Large intestine (tissue), 12 donors: ENCODE measurements at places on chromosomes 2 and 18.

- DNase-seq, result no peak
These were observed 184.3 kb downstream of the MCFD2 start for GRCh38 chr2:46731280-46731679.

DNA sequence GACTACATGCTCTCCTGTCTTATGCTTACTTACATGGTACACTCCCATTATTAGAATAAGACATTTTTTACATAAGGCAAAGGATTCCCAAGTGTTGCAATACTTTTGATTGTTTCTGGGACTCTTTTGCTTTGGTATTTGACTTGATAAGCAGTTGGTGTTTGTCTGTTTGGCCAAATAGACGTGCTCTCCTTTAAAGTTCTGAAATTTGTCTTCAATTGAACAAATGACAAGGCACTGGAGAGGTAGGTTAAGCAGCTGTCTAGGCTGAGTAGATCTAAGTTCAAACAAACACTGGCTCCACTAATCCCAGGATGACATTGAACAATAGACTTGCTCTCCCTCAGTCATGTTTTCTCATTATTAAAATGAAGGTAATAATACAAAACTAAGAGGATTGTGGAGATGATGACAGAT, 430.5 kb downstream of the STK39 start:
- no peak for DNase-seq

- no peak for DNase-seq
These were observed 129.3 kb downstream of the PRKCE start for GRCh38 chr2:45780541-45781463.

DNA sequence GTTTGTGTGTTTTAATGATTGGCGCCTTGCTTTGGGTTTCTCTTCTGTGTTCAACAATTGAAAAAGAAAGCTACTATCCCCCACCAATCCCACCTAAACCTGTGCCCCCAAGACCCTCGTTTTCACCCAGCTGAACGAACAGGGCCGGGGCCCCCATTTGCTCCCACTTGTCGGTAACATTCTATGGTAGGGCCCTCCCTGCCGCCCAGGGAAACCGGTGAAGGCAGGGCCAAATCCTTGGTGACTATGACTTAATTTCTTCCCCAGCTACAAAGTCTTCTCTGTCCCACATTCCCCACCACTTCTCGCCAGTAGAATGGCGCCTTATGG, 598 bp upstream of the SNRNP200 start:
- DNase-seq, result no peak

DNA sequence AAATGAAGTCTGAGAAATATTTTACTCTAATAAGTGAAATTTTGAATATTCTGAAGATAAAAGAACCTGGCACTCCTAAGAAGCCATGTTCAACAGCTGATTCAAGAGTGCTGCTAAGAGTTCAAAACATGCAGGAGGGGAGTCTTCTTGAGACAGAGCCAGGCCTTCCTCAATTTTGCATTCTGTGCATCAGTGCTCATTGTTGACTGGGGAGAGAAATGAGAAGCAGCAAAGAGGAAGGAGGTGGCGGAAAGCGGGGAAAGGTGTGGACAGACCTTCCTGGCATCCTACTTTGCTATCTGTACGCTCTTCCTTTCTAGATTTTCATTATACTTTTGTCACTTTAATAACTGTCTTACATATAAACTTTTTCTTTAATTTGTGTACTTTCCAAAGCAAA, 29.7 kb upstream of the TXNDC2 start:
- DNase-seq, result no peak

- no peak for DNase-seq
These were observed 137.7 kb upstream of the TACR1 start for GRCh38 chr2:75337016-75337415.

DNA sequence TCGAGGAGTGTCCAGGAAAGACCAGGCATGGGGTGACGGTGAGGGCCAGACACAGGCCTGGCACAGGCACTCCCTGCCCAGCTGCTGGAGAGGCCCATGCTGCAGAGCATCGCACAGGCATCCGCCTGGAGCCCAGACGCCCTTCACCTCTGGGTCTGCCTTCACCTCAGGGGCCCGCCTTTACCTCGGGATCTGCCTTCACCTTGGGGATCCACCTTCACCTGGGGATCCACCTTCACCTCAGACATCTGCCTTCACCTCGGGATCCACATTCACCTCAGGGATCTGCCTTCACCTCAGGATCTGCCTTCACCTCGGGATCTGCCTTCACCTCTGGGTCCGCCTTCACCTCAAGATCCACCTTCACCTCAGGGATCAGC, 7.7 kb downstream of the KIF1A start:
- no peak for DNase-seq

DNA sequence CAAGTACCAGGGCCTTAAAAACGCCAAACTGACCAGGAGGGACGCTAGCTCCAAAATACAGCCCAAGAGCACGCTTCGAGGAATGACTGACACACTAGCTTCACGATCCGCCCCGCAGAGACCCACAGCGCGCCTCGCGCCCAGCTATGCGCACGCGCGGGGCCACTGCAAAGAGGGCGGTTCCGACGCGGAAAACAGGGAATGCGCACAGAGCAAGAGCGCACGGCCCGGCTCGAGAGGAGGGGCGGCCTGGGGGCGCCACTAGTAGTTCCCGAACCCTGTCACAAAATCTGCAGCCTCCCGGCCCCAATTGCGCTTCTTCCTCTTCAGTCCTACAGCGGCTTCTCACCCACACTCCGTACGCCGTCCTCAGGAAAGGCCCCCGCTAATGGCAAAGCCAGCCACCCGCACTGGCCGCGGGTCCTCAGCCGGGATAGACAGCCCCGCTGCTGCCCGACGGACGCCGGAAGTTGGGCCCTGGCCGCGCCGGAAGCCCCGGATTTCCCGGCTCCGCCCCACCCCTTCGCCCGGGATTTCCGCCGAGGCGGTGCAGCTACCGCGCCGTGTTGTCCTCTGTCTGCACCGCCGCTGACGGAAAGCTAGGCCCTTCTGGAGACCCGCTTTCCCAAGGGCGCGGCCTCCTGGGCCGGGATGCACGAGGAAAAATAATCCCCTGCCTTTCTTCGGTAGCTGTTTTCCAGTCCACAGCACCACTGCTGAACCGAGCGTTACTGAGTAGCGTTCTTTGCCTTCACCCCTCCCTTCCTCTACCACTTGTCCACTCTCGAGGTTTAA, at the start of gene HDHD2:
TSS of gene HDHD2 (minus strand) at position 472 of the 795 bp plus-strand sequence. CDS start 14,061 bp downstream, outside the sequence.
- peak; percentile 86 for DNase-seq

GRCh38 chr2:207459990-207460757, 69.6 kb upstream of the CREB1 start:
- no peak for DNase-seq

DNA sequence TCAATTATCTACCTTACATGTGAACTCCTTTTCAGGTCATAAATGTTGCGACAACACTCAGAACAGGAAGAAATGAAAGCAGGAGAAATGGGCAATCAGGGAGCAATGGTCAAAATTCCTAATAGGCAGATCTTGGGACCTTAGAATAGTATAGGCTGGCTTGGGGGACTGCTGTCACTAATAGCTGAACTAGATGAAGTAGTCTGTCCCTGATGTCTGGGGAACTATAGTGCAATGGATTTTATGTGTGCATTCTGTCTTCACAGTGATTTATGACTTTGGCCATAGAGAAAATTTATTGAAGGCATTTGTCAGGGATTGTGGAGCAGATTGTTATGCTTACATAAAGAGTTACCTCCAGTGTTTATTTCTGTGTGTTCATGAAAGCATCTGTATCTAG, 6.1 kb upstream of the DPP10 start:
- no peak for DNase-seq

- DNase-seq, result no peak
These were observed 46.7 kb downstream of the TMEM185B start for GRCh38 chr2:120176526-120176925.

DNA sequence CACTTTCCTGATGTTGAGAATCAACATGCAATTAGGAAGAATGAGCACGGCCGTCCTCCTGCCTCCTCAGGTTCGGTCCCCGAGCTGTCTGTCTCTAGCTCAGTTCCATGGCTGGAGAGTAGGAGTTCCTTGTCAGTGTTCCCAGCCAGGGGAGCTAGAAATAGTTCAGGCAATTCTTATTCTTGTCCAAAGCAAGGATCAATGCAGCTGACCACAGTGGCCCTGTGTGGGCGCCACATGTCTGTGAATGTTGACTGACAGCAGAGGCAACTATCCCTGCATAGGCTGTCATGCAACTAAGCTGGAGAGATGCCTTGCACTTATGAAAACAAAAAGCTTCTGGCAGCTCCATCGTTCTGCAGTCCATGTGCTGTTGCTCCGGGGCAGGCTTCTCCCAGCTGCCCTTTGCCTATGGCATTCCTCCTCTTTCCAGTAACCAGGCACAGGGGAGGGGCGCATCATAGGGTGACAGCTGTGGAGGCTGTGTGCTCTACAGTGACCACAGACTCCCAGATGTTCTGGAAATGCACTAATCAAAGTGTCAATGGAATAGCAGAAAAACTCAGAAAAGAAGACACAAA, 58.7 kb downstream of the PDCL3 start:
- DNase-seq, result no peak

- DNase-seq, result no peak
These were observed 33.1 kb downstream of the ATOH8 start for GRCh38 chr2:85786865-85787264.

DNA sequence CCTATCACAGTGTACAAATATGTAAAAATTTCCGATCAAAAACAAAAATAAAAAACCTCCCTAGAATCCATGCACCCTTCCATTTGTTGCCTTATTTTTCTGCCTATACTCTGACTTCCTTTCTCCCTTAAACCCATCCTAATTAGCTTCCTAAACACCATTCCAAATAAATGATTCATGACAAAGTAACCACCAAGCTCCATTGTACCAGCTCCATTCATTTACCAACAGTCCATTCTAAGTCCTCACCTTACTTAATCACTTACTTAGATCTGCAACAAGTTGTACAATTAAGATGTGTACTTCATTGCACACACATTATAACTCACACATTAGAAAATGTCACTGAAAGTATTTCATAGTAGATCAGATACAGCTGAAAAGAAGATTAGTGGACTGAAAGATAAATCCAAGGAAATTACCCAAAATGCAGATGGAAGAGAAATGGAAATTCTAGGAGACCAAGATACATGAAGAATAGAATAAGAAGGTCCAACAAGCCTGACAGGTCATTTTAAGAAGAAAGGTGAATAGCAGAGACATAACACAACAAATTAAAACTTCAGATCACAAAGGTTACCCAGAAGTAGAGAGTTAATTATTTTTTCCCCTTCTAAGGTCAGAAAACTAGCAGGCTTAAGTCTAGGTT, 154.6 kb downstream of the DYM start:
- no peak for DNase-seq

GRCh38 chr2:100269889-100270288, 52.4 kb downstream of the LONRF2 start:
- peak; percentile 36 for DNase-seq

DNA sequence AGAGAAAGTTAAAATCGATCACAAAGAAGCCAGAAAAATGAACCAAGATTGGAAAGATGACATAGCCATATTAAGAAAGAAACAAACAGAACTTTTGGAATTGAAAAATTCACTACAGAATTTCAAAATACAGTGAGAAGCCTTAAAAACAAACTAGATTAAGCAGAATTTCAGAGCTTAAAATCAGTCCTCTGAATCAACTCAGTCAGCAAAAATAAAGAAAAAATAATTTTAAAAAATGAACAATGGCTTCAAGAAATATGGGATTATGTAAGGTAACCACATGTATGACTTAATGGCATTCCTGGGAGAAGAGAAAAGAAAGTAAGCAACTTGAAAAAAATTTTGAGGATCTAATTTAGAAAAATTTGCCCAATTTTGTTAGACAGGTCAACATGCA, 696.2 kb downstream of the TSN start:
- DNase-seq, result no peak

DNA sequence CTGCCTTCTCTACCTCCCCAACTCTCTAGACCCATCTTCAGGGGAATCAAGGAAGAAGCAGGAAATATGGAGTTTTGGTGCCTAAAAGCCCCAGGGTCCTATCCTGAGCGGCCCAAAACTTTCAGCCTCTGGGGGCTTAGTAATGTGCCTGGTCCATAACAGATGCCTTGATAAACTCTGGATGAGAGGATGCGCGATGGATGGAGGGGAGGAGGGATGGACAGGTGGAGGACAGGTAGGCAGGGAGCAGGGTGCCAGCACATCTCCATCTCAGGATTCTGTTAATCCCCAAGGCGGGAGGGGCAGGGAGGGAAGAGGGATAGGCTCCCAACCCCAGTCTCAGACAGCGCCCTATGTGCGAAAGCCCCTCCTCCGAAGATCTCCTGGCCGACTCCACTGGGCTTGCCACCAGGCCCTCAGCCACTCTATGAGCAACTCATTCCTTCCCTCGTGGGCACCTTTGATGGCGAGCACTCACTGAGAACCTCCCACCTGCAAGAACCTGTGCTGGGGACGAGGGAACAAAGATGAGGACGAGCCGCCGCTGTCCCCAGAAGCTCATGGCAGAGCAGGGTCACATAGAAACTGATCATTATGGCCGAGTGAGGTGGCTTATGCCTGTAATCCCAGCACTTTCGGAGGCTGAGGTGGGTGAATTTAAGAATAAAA, 23.1 kb downstream of the HS1BP3 start:
- DNase-seq, result no peak

- peak; percentile 13 for DNase-seq
These were observed 92.8 kb downstream of the MARCHF4 start for GRCh38 chr2:216279459-216279858.

DNA sequence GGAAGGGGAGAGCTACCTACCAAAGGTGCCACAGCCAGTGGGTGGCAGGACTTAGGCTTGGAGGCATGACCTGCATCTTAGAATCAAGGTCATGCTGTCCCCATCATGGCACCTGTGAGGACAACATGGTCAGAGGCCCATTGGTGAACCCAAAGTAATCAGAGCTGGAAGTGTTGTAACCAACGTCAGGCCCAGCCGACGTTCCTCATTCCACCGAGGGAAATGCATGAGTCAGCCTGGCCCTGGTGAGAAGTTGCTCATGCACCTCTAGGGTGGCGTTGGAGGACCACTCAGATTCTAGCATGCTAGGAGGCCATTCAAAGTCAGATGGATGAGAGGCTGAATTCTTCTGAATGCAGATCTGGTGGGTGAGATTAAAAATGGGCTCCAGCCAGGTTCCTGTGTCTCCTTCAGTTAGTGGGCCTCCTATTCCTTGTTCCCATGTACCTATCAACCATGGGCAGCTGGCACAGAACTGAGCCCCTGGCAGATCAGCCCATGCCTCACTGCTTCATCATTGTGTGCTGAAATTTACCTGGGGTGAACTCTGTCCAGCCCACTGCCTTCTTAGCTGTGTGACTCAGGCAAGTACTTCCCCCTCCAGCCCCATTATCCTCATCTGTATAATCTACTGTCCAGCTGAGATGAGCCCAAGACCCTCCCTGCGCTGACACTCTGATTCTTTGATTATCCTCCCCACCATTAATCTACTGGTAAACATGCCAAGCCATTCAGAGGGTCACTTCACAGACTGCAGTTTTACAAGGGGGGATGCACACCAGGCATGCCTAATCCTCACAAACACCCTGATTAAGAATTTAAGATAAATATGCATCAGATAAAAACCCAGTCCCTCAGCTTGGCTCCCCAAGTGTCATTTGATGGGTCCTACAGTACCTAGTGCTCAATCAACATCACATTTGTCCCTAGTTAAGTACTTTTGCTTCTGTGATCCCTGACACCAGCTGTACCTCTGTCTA, 14.0 kb downstream of the SLC14A2 start:
- no peak for DNase-seq

GRCh38 chr2:172467382-172467781, 40.0 kb downstream of the ITGA6 start:
- DNase-seq, result no peak
